NCI-H1930 (cell line): ENCODE measurements at places on chromosomes 16 and 17.

DNA sequence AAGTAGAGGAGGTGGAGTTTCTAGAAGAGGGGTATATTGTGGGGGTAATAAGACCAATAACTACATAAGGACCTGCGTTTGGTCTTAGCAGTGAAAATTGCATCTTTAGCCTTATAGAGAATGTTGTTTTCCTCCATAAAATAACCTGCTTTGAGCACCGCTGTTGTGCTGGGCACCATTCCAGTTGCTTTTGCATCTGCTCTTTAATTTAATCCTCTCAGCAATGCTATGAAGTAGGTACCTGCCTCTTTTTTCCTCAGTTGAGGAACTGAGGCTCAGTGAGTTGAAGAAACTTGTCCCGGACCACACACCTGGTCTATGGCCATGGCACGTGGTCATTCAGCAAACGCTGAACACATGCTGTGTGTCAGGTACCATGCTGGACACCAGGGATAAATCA, 238.1 kb downstream of the MSI2 start:
- no peak for DNase-seq

- no peak for DNase-seq
Measured at GRCh38 chr17:81164371-81165245, 699 bp upstream of the PVALEF start.

DNA sequence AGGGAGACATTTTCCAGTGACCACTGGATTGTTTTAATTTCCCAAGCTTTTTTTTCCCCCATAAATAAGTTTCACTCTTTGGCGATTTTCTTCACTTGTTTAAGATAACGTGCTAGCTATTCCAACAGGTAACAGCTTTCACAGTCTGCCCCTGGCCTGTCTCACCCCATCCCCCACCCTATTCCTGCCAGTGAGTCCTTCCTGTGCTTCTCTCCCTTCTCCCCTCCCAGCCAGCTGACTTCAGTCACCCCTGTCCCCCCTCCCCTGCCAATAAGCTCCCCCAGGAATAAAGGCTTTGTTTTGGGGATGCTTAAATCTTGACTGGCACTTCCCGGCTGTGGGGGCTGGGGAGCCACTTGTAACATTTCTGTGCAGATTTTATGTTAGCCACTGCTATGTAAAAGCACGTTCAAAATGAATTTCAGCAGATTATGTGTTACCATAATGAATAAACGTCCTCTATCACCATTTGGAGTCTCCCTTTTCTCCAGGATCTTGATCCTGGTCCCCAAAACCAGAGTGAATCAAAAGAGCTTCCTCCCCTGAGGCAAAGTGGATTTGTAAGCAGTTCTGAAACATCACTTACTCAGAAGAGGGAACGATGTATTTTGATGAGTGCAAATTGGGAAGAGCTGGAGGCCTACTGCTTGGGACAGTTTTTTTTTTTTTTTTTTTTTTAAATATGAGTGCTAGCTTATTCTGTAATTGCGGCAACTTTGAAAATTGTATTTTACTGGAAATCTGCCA, 58.2 kb downstream of the IGF2BP1 start:
- DNase-seq: no peak

GRCh38 chr17:29574732-29575510, 6.4 kb downstream of the TP53I13 start:
- no peak for DNase-seq
